ENCODE measurements at places on chromosomes 6 and 20. TPM values are rescaled to one million over a fixed set of nuclear protein-coding genes. Genes with fewer than 3 reads are reported as not detected.

Gene CLPSL2
- polyA plus RNA-seq = not detected

Gene MCHR2
- polyA plus RNA-seq = not detected

Gene SEL1L2
- polyA plus RNA-seq = 0.89 TPM

Gene ZNF311
- 0.29 TPM for polyA plus RNA-seq

Gene RARS2
- polyA plus RNA-seq = 18.0 TPM

Gene GINS1
- polyA plus RNA-seq = 0.24 TPM

Gene SLC22A16
- 0.21 TPM for polyA plus RNA-seq

Gene SOD2
- polyA plus RNA-seq = 315 TPM

Gene TRIM15
- polyA plus RNA-seq = not detected

Gene SYCP2
- 1.2 TPM for polyA plus RNA-seq

Gene PRICKLE4
- polyA plus RNA-seq = 1.4 TPM

Gene PSORS1C2
- polyA plus RNA-seq = not detected

Measured in adipose tissue (tissue), 3 donors.